ENCODE measurements at places on chromosomes 3 and 15.

DNA sequence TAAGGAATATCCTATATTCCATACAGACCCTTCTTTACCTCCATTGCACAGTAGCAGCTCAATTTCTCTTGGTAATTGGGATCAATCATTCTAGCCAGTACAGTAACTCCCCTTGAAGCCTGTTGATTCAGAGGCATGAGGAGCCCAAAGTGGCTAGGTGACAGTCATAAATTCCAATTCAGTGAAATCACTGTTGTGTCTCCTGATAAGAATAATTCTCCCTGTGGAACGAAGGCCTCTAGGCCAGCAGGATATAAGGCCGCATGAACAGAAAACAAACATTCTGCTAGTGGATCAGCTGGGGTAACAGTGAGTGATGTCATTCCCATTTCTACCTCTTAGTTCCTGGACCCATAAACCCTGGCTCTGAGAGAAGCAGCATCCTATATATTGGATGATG lies 696.3 kb downstream of the NR2F2 start:
- DNase-seq, result no peak

DNA sequence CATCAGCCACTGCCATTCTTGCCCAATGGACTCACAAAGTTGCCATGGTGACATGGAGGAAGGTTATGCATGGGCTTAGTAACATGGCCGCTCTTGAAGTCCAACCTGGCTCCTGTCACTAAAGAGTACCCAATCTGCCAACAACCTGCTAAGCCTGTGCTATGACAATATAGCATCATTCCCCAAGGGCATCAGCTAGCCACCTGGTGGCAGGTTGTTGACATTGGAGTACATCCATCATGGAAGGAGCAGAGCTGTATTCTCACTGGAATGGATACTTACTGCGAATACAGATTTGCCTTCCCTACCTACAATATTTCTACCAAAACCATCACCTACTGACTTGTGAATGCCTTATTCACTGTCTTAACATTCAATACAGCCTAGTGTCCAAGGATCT lies 138.9 kb upstream of the RORA start:
- no peak for DNase-seq

DNA sequence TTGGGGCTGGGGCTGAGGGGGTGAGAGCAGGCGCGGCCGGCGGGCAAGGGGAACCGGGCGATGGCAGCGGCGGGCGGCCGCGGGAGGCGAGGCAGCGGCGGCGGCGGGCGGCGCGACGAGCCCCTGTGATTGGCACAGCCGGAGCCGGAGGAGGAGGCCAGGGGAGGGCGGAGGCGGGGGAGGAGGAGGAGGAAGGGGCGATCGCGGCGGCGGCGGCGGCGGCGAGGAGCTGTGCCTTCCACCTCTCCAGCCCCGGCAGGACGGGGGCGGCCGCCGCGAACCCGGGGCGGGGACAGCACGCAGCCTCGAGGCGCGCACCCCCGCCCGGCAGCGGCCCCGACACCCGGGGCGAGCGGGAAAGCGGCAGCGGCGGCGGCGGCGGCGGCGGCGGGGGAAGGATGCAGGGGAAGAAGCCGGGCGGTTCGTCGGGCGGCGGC lies at the start of gene SLCO3A1:
Gene SLCO3A1, plus strand, starts transcription at position 198 of the 437 bp plus-strand sequence.
- no peak for DNase-seq

DNA sequence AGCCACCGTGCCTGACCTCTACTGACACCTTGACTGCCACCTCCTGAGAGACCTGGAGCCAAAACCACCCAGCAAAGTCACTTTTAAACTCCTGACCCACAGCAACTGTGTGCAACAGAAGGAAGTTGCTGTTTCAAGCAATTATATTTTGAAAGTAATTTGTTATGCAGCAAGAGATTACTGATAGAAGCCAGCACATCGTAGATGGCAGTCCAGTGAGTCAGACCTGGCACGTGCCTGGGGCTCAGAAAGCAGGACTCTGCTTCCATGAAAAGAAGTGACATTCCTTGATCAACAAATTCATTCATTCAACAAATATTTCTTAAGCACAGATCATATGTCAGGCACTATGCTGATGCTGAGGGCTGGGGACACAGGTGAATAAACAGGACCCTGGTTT lies 5.7 kb upstream of the CSPG4 start:
- no peak for DNase-seq

GRCh38 chr3:53011324-53011723 lies 34.5 kb downstream of the SFMBT1 start:
- DNase-seq, result no peak

DNA sequence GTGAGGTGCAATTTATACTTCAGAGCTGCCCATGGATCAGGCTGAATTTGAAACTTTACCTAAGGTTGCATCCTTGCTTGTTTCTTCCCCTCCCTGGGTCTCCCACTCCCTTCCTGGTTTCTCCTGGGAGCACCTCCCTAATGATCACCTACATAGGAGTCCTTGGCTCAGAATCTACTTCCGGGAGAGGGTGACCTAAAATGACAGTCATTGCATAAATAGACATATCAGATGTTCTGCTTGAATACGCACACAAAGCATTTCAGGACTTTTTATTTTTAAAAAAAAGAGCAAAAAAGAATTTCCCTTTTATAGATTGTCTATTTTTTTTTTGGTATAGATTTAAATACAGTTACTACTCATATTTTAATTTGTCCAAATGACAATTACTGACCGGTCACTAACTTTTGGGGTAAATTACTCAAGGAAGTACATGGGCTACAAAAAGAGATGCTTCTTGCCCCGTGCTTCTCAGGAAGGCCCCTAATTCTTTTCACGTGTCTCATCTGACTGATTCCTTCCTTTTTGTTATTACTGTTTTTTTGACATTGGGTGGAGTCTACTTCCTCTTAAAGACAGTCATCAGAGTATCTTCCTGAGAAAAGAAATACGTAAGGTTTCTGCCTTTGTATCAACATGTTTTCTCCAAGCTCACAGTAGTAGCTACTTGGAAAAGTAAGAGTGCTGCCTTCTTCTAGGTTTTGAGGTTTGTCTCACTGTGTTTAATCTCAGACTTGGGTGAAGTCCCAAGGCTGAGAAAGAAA lies 4.9 kb upstream of the MYZAP start:
- DNase-seq, result no peak

- no peak for DNase-seq
Measured at GRCh38 chr3:177199206-177199760, 2.0 kb upstream of the TBL1XR1 start.

GRCh38 chr3:121720163-121720562 lies 29.4 kb downstream of the GOLGB1 start:
- DNase-seq, result no peak

GRCh38 chr15:33005582-33005981 lies 188.9 kb downstream of the FMN1 start:
- DNase-seq, result no peak

GRCh38 chr3:51434746-51435327 lies 43.8 kb downstream of the RBM15B start:
- peak; percentile 72 for DNase-seq
